Astrocyte (in vitro differentiated cells and primary cell): ENCODE measurements at places on chromosomes 7 and 10. TPM values are rescaled to one million over a fixed set of nuclear protein-coding genes. Genes with fewer than 3 reads are reported as not detected.

Gene WEE2
- total RNA-seq = not detected in 2 replicates

Gene LIPJ
- not detected in 2 replicates for total RNA-seq

Gene ODAD2
- 0.48 and 0.96 TPM in 2 replicates for total RNA-seq

Gene EPDR1
- 20.6 and 23.6 TPM in 2 replicates for total RNA-seq

Gene ZNF25
- total RNA-seq = 4.8 and 5.3 TPM in 2 replicates

Gene AKR1C1
- total RNA-seq = 0.60 and 1.3 TPM in 2 replicates

Gene CALHM1
- not detected in 2 replicates for total RNA-seq

Gene MRM2
- total RNA-seq = 22.5 and 22.6 TPM in 2 replicates

Gene C10orf105
- not detected in 2 replicates for total RNA-seq

Gene HTRA1
- total RNA-seq = 34.9 and 89.8 TPM in 2 replicates

Gene VWDE
- total RNA-seq = 0.77 and 1.8 TPM in 2 replicates
